NCI-H774 (cell line): ENCODE measurements at places on chromosomes 13 and 19.

DNA sequence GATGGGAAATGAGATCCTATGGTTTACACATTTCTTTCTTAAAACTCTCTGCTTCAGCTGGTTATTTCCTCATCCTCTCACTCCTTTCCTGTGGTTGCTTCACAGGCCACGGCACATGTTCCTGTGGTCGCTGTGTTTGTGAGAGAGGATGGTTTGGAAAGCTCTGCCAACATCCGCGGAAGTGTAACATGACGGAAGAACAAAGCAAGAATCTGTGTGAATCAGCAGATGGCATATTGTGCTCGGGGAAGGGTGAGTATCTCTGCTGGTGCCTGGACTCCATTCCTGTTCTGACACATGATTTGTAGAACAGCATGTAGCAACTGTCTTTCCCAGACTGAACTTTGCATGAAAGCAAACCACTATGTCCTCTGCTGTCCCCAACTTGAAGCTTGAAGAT lies 254.2 kb downstream of the ITGBL1 start:
- DNase-seq: no peak

GRCh38 chr19:10641248-10641647 lies 12.9 kb upstream of the ILF3 start:
- DNase-seq: no peak

DNA sequence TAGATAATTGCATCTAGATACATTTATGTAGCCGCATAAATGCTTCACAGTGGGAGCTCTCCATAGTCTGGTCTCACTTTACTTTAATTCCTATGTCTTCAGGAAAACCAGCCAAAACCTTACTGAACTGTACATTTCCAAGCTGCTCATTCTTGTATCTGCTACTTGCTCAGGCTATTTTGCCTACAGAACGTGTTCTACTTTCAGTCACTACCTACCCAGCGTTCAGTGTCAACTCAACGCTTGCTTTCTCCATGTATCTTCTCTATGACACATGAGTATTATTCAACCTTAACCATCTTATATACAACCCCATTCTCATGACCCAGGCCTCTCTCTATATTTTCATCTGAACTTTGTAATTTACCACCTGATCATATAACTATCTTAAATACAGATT lies 101.9 kb downstream of the KLF12 start:
- no peak for DNase-seq

DNA sequence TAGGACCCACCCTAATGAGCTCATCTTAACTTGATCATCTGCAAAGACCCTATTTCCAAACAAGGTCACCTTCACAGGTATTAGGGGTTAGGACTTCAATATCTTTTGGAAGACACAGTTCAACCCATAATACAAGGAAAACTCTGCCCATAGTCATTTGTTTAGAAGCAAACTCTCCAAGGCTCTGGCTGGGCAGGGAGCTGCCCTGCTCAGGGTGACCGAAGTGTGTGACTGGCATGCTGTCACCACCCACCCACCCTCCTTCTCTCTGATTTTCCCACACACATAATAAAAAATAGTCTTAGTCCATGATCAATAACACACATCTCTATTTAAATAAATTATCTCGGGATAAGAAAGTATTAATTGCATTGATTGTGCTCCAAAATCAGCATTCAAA lies 161.1 kb downstream of the KCTD15 start:
- DNase-seq: no peak

DNA sequence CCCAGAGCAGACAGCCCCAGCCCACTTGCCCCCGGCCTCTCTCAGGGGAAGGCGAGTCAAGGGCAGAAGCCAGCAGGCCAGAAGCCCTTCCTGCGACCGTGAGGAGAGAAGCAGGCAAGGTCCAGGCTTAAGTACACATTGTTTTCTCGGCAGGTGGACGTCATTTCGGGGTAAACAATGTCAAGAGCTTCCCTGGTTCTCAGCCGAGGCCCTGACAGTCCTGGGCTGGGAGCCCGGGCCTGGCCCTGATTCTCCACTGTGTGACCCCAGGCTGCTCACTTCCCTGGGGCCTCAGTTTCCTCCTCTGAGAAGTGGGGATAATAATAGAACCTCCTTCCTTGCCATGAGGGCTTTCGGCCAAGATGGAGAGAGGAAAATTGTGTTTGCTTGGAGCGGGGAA lies 19.4 kb downstream of the PLVAP start:
- DNase-seq: peak; percentile 40

- no peak for DNase-seq
Measured at GRCh38 chr13:110311443-110312338, 4.6 kb downstream of the COL4A2 start.
